ENCODE measurements at places on chromosomes 2 and 18.

- DNase-seq: no peak
Observed at GRCh38 chr2:37855283-37856041, 69.6 kb upstream of the RMDN2 start.

GRCh38 chr2:46545015-46545839 is 65.9 kb downstream of the TMEM247 start:
- no peak for DNase-seq

DNA sequence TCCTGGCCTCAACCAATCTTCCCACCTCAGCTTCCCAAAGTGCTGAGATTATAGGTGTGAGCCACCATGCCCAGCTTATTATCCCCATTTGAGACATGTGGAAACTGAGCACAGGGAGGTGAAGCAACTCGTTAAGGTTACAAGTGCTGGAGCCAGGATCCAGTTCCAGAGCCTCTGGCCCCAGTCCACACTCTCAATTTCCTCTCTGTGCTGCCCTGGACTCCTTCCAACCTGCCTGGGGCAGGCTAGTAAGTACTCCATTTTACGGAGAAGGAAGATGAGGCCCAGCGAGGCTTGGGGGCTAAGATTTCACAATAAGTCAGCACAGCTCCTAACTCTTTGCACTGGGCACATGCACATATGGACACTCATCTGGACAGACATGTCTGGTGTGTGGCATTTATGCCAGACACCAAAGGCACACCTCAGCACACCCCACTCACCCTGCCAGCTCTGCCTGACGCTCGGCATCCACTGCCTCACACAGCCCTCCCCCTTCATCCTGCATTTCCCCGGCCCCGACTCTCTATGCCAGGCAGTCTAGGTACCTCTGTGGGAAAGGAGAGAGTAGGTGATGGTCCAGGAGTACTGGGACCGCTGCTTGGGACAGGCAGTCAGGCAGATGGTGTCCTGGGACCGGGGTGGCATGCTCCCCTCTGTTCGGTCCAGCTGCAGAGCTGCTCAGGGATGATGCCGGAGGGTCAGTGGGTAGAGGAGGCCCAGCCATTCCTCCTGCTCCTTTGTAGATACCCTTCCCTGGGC is 20.5 kb downstream of the CFAP65 start:
- no peak for DNase-seq

GRCh38 chr2:197740200-197740599 is 35.0 kb downstream of the MARS2 start:
- DNase-seq: no peak

- peak; percentile 9 for DNase-seq
Observed at GRCh38 chr2:110149330-110150220, 34.0 kb upstream of the MALL start.

DNA sequence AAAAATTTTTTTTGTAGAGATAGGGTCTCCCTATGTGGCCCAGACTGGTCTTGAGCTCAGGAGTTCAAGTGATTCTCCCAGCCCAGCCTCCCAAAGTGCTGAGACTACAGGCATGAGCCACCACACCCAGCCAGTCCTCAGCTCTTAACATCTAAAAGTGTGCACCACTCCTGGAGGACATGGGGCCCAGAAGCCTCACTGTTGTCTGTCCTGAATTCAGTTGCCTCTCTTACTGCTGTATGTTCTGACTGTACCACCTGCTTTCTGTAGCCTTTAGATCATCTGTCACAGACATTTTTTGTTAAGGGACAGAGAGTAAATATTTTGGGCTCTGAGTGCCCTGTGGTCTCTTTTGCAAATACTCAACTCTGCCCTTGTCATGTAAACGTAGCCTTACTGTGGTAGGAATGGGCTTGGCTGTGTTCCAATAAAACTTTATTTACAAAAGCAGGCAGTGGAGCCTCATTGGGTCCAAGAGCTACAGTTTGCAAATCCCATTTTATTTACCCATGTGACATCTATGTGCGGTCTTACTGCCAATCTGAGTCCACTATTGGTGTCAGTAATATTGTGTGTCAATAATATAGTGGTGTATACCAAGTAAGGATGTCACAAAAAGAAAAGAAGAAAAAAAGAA is 38.1 kb downstream of the TMEM37 start:
- DNase-seq: no peak

- peak; percentile 36 for DNase-seq
Observed at GRCh38 chr2:64291181-64291580, 147.0 kb upstream of the PELI1 start.

GRCh38 chr2:224847961-224848850 is 132.0 kb upstream of the CCDC195 start:
- DNase-seq: peak; percentile 53

GRCh38 chr18:11322006-11322405 is 172.6 kb upstream of the PIEZO2 start:
- no peak for DNase-seq

- DNase-seq: no peak
Observed at GRCh38 chr2:72263043-72263775, 115.5 kb upstream of the CYP26B1 start.

DNA sequence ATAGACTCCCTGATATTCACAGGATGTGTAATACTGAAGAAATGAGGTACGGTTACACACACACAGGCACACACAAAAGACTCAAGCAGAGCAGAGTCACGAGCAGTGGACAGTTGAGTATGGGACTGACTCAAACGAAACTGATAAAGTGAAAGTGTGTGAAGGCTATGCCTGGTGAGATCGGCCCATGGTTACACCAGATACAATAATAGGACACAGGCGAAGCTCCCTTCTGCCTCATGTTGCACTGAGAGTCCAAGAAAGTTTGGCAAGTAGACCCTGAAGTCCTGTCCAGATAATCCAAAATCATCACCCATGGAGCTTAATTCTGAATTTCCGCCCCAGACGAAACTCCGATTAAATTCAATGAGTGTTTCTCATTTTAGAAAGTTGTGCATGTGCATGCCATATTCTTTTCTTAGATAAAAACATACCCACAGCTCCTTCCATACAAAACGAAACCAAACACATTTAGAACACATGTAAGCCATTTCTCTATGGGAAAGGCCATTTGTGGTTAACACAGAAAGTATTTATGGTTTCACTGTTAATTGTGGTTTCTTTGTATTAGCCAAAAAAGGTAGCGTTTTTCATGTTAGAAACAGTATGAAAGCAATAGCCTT is 567.6 kb downstream of the PLCL1 start:
- peak; percentile 5 for DNase-seq

DNA sequence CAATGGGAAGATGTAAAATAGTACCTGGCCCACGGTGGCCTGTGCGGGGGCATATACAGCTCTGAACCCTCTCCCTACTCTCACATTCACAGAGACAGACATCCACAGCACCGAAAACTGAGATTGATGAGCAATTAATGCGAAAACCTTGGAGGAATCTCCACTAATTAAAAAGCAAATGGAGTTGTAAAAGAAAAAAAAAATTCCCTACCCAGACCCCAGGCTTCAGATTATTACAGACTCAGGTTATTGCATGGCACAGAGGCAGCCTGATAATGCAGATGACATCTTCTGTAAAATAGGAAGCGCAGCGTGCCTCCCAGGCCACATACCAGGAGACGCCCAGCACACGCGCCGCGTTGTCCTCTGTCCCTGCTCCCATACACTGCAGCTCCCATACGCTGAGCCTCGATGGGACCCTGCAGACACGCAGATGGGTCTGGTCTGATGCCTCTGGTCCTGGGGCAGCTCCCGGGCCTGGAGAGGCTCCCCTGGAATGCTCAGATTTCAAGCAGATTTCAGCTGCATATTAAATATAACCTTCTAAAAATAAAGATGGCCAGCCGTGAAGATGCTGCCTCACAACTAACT is 496.1 kb upstream of the MYT1L start:
- DNase-seq: no peak

DNA sequence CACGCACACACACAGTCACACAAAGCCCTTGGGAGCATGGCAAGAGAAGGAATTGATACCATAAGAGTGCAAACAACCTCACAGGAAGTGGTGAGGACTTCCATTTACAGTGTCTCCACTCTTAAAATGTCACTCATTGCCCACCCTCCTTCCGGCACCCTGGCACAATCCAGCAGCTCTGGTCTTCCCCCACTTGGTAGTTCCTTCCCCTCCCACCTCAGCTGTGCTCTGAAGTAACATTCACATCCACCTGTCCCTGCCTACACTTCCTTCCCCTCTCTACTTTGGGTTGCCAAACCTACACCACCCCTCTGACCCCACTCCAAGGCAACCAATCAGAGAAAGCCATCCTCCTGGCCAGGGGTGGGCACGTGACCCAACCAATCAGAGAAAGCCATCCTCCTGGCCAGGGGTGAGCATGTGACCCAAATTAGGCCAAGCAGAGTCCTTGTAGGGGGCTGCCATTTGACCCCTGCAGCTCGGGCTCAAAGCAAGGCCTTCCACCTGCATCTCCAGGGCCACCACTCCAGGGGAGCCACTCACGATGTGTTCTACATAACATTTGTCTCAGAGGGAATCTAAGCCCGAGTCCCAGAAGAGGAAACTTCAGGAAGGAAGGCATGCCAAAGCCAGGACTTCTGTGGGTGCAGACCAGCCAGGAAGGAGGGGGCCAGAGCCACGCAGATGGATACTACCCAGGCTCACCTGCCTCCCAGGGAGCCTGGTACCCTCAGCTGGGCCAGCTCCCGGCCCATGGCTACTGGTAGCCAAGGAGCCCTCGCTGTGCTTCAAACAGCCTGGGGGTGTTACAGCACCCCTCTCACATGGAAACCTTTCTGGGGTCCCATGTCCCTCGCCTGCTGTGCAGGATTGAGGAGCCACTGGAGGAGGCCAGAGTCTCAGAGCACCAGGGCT is 21.2 kb downstream of the CYP26B1 start:
- no peak for DNase-seq

DNA sequence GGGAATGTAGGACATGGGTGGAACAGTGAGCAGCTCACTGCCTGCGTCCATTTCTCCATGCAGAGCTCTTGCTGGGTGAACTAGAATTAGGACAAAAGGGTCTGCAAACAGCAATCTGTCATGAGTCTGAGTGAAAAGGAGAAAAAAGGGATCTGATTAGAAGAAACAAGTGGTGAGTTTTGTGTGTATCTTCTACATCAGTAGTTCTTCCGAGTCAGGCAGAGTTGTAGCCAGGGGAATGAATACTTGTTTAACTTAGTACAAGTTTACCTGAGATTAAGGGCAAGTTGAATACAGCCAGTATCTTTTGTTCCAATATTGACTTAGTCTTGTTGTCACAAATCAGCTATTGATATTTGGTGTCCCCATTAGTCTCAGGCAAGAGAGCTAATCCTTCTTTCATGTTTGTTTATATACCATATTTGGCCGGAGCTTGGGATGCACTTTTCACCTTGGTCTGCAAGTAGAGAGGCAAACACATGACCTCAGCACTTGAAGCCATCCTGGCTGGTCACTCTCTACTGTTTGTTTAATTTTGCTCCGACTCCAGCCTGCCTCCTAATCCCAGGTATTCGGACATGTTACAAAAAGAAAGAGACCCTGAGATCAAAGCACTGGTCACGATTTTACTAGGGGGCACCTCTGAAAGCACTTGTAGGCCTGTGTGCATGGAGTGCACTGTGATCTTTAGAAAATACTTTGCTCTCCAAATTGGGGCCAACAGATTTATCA is 211.0 kb upstream of the NT5C1B start:
- no peak for DNase-seq

DNA sequence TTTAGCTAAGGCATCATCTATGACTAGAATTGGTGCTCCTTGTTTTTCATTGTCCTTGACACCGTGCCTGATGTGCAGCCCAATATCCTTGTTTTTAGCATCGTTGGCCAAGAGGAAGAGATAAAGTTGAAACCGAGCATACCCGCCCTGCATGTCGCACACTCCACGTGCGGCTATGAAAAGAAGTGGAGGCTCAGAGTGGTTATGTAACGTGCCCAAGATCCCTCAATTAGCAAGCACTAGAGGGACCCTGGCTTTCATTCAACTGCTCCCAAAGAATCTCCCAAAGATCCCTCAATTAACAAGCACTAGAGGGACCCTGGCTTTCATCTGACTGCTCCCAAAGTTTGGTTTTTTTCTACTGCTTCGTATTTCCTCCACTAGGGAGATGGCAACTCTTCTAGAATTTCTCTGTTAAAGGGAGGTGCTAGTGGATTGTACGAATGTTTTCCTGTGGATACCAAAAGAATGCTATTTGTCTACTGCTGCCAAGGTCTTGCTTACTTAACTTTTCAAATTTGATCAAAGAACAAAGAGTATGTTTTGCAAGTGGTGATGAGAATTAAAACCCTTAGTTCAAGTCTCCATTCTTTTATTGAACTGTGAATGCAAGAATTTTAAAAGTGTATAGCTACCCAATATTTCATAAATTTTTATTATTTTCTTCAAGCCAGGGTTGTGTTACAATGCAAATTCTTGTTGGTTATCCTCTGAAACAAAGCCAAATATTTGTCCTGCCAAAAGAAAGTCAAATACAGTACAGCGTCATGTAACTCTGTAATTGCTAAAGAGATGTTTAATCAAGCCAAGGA is 92.1 kb downstream of the AOX1 start:
- no peak for DNase-seq

GRCh38 chr2:240230291-240230931 is 90.0 kb upstream of the OTOS start:
- DNase-seq: no peak

GRCh38 chr2:240203031-240203787 is 62.8 kb upstream of the OTOS start:
- no peak for DNase-seq

DNA sequence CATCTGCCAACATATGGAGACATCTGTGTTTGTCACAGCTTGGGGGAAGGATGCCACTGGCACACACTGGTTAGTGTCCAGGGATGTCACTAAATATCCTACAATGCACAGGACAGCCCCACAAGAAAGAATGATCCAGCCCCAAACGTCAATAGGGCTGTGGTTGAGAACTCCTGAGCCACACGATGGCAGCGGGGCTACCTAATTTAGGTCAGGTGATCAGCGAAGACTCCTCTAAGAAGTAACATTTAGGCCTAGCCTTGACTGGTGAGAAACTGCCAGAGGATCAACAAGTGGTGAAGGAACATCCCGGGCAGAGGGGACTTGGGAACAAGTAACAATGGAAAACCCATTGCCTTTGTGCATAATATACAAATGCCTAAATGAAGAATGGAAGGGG is 5.0 kb upstream of the TGIF1 start:
- DNase-seq: no peak

DNA sequence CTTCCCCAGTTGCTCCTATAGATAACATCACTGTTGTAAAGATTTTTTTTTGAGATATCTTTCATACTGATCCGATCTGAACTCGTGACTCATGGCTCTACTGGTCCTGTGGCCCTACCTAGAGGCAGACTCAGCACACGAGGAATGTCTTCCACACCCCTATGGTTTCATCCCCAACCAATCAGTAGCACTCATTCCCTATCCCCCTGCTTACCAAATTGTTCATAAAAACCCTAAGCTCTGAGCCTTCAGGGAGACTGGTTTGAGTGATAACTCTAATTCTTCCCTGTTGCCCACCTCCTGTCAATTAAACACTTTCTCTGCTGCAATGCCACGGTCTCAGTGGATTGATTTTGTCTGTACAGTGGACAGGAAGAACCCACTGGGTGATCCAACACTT is 4.2 kb upstream of the SAP130 start:
- no peak for DNase-seq

DNA sequence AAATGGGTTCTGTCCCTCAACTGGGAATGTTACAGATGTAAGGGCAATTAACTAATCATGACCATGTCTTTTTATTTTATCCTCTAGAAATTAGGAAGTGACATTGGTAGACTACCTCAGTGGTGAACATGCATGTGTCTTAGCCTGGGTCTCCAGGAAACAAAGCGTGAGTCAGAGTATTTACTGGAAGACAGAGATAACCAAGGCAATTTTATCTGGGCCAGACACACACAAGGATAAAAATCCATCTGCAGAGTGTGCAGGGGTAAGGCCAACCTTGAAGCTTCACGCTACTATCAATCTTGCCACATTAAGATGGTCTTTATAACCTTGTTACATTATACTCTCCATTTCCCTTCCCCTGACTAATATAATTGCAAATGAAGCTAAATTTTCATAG is 487.5 kb downstream of the SUCLG1 start:
- no peak for DNase-seq

Measured in H54 (cell line).